ENCODE measurements at places on chromosomes 4 and X.

DNA sequence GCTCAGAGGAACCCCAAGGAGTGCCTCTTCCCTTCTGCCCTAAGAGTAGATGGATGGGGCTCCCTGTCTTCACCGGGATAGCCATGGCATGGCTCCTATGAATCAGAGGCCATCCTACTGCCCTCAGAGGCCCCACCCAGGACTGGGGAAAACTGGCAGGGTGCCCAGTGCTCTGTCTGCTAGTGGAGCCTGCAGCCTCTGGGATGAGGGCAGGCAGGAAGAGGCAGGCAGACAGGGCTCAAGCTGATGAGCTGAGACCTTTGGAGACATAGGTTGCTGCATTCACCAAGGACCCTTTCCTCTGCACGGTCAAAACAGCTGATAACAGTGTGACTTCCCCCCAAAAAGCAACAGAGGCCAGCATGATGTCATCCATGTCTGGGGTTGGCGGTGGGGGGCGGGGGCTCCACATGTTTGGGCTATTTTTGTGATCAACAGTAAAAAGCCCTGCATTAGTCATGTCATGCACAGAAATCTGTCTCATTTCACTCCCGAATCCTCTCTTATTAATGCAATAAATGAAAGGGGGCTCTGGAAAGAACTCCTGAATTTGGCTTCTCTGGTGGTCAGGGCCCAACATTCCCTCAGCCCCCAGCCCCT lies 207.6 kb upstream of the MAMLD1 start:
- no peak for DNase-seq

DNA sequence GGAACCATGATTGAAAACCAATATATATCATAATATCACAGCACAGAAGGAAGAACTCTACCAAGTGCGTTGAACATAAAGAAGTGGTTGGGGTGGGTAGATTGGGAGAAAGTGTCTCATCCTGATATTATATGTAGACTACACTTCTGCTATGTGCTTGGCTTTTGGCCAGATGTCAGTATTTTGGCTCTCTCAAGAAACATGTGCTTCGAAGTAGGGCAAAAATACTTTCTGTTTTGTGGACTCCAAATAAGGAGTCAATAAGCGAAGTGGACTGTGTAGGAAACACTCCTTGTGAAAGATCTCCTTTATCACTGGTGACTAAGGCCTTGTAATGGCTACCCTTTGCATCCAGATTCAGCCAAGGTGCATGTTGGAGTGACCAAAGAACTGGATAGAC lies 7.8 kb upstream of the HPSE start:
- DNase-seq, result no peak

DNA sequence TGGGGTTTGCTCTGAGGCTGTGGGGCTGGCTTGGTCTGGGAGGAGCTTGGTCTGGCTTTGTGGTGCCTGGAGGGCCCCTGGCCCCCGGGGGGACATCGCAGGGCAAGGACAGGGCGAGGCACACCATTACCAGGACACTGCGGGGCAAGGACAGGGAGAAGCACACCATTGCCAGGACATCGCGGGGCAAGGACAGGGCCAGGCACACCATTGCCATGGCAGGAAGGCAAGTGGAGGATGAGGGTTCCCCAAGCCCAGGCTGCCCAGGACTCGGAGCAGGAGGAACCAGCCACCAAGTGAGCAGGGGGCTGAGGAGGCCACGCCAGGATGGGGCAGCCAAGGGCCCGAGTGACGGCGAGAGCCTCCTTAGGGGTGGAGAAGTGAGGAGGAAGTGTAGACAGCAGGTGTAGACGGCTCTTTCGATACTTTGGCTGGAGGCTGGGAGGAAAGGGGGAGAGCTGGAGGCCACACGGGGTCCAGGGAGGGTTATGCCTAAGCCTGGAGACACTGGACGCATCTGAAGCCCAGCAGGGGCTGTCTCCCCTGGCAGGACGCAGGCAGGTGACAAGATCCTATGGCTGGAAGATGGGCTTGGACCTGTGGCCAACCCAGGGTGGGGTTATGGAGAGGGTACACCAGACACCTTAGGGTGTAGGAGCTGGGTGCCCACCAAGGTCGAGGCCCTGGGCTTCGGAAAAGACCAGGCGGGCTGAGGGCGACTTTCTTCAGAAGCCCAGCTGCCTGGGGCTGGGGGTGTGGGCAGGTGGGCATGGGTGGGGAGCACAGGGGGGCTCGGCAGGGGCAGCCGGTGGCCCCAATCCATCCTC lies 7.3 kb downstream of the NKX1-1 start:
- DNase-seq, result no peak

DNA sequence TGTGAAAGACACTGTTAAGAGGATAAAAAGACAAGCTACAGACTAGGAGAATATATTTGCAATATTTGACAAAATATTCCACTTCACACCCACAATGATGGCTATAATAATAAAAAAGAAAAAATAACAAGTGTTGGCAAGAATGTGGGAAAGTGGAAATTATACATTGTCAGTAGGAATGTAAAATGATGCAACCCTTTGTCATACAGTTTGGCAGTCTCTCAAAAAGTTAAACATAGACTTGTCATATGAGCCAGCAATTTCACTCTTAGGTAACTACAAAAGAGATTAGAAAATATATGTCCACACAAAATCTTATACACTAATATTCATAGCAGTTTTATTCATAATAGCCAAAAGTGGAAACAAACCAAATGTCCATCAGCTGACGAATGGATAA lies 5.2 kb upstream of the RADX start:
- no peak for DNase-seq

DNA sequence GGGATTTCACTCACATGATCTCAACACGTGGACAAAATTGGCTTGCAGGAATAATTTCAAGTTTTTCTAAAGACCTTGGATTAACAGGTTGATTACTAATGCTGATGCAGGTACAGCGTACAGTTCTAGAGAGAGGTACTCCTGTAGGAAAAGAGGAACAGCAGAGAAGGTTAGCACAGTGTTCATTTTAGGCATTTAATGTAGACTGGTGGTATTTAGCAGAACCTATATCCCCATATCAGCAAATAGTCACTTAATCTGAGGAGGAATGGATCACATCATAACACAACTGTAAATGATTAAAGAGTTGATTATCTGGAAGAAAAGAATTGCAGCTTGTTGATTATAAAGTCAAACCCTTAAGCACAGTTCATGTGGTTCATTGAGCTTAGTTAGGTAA lies 620 bp downstream of the CXCL10 start:
- DNase-seq, result no peak

DNA sequence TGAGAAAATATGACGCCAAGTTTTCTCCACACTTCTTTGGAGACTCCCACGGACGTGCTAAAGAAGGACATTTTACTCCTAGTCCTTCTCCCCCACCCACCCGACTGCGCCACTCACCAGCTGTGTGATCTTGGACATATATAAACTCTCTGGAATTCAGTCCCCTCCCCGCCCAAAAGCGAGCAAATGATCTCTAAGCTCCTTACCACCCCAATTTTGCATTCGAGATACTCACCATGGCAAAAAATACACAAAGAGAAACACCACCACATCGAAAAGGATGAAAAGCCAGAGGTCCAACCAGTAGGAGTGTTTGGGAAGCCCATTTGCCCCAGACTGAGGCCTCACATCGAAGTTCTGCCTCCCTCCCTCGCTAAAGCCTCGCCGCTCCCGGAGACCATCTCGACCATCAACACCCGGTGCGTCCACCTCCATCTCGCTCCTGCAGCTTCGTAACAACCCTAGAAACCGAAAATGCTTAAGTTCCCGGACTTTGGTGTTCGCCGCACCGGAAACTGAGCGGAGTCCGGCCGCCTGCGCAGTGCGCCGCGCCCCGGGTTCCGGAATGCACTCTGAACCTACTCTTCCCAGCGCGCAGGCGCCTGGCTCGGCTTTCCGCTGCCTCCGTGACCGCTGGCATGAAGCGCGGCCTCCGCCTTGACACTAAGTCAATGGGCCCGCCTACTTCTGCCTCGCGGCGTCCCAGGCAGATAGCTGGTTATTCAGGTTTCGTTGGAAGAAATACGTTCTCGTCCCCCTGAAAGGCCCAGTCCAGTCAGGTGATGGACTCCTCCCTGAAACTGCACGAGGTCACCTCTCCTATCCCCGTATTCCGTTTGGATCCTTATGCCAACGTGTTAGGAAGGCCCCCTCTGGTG lies 21.6 kb downstream of the FABP2 start:
- DNase-seq, result peak; percentile 82

GRCh38 chr4:130705023-130705422 lies 1609.1 kb downstream of the C4orf33 start:
- no peak for DNase-seq

GRCh38 chrX:43467608-43468234 lies 188.4 kb upstream of the MAOA start:
- no peak for DNase-seq

DNA sequence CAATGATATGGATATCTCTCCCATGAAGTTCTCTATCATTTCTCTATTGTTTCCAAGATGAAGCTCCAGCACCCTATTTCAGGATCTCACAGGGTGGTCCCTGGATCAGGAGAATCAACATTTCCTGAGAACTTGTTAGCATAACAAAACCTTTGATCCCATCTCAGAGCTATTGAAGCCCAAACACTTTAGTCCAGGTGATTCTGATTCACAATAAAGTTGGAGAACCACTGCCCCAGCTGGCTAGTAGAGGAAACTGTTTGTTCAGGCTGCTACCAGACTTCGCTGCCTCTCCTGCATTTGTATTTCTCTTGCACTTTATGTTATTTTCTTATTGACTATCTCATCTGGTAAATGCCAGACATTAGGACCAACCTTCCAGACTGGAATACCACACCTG lies 65.4 kb downstream of the CEP44 start:
- DNase-seq, result no peak

DNA sequence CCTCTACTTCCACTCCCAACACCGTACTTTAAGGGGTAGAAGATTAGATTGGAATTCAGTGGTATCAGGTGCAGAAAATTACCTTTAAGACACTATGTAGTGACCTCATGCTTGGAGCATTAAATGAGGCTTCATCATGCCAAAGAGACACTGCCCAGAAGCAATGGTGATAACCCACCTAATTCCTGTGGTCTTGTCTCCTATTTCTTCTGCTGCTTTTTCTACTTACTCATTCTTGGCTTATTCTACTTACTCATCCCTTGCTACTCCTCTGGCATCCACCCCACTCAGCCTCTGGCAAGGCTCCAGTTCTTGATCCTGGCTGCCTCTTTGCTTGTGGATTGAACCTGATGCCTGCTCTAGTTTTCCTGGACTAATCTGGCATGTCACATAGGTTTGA lies 62.3 kb upstream of the ADAMTS3 start:
- no peak for DNase-seq

- no peak for DNase-seq
Observed at GRCh38 chr4:53273726-53274125, 92.1 kb downstream of the SCFD2 start.

- DNase-seq, result no peak
Observed at GRCh38 chr4:85430697-85431096, 44.3 kb upstream of the ARHGAP24 start.

DNA sequence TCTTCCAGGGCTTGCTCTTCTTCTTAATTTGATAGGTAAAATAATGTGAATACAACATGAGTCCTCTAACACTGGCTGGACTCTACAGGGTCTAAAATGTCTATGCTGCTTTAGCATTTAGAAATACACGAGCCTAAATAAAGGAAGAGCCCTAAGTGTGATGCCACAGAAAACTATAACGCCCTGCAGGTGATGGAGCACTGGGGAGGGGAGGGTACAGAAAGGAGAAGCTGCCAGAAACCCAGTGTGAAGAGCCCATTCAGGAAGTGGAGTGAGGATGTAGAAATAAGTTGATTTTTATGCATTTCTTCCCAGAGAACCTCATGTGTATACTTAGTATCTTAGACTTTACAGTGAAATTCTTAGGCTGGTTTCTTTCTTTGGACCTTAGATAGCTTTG lies 83.4 kb downstream of the TNIP2 start:
- DNase-seq, result no peak

DNA sequence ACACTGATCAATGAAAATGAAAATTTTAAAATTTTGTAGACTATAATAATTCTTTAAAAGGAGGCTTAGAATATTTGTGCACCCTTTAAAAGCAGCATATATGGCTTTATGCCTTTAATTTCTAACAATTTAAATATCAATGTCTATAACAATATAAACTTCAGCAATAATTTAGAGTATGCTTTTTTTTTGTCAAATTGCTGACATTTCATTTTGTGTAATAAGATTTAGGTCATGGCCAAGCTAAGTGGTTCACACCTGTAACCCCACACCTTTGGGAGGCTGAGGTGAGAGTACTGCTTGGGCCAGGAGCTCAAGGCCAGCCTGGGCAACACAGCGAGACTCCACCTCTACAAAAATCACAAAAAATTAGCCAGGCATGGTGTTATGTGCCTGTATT lies 86.2 kb downstream of the PDGFC start:
- DNase-seq, result no peak

DNA sequence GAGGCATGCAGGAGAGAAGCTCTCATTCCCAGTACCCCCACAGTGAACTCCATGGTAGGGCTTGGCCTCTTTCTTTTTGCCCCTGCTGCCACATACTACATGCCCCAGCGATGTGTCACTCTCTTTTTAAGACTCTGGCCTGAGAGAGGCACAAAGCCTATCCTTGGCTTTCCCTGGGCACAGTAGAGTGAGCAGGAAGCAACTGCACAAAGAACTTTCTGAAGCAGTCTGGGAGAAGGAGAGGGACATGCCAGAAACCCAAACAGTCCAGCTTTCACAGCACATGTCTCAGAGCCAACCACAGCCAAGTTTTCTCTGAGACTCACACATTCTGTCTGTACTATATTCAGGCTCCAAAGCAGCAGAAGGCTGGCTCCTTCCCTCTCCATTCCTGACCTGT lies 7.9 kb upstream of the NALF2 start:
- no peak for DNase-seq

GRCh38 chrX:32687379-32687778 lies 524.0 kb downstream of the DMD start:
- DNase-seq, result no peak
